ENCODE measurements at places on chromosomes 4 and X. TPM values are rescaled to one million over a fixed set of nuclear protein-coding genes. Genes with fewer than 3 reads are reported as not detected.

The PARM1 gene
- 0.73 TPM for total RNA-seq

DNA sequence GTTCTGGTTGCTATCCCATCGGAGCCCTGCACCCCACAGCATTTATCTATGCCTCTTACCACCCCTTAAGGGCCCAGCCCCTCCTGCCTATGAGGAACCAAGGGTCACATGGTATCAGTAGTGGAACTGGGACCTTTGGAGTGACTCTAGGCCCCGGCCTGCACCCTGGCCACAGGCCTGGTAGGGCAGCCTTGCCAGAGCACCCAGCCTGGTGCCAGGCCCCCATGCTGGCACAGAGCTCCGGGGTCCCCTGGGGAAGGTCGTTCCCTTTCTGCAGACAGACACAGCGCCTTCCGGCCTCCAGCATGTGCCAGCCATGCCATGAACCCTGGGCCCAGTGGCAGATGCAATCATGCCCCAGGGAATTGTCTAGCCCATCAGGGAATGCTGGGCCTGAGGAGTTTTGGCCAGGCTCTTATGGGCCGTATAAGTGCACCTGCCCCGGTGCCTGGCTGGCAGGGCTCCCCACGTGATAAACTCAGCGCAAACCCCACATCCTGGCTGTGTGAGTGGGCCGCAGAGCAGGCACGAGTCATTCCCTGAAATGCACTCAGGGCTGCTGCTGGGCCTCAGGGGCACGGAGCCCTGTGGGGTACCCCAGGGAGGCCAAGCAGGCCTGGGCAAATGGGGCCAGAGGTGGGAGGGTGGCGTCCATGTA, 19.8 kb upstream of the ADD1 start:
- H3K27ac ChIP-seq: no peak overlapping the region
- no peaks in the 10 kb centered on the region for H3K27me3 ChIP-seq
- no peak overlapping the region for H3K4me3 ChIP-seq
- peaks cover 14% of the 10 kb centered on the region for H3K36me3 ChIP-seq
- H3K4me1 ChIP-seq: peaks cover 6% of the 10 kb centered on the region

DNA sequence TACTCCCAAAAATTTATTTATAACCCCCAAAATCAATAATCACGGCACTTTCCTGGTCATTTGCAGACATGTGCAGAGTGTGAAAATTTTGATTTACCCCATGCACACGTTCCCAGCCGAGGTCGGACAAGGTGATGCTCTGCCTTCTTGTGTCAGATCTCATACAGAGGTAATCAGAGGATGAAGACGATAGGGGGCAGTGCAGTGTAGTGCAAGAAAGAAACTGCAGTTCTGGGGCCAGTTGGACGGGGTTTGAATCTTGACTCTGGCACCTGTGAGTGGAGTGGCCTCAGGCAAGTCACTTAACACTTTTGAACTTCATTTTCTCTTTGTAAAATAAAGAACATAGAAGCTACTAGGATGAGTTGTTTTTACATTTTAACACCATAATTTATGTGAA, 88.4 kb downstream of the FRMPD3 start:
- no peaks in the 10 kb centered on the region for H3K27me3 ChIP-seq
- no peak overlapping the region for H3K4me3 ChIP-seq
- peaks cover 7% of the 10 kb centered on the region for H3K4me1 ChIP-seq

The LEF1 gene
- 62.1 TPM for total RNA-seq

GRCh38 chr4:20249333-20249732, 2.4 kb upstream of the SLIT2 start:
- H3K27me3 ChIP-seq: peaks cover 34% of the 10 kb centered on the region
- DNase-seq: no peak
- peaks cover 32% of the 10 kb centered on the region for H3K4me1 ChIP-seq
- no peak overlapping the region for H3K27ac ChIP-seq

The VCX gene
- not detected for total RNA-seq

DNA sequence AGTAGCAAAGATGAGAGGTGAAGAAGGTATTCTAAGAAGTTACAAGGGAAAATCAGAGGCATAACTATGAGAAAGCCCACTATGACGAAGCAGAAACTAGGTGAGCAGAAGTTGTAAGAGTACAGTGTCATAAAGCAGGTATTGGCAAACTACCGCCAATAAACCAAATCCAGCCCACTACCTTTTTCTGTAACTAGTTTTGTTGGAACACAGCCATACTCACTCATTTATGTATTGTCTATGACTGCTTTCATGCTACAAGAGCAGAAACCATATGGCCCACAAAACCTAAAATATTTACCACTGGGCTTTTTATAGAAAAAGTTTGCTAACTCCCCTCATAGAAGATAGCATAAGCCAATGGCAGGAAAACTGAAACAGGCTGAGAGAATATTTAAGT, 31.8 kb upstream of the ZCCHC13 start:
- H3K36me3 ChIP-seq: peaks cover 3% of the 10 kb centered on the region
- H3K4me1 ChIP-seq: no peaks in the 10 kb centered on the region
- no peak overlapping the region for H3K4me3 ChIP-seq
- H3K27me3 ChIP-seq: no peaks in the 10 kb centered on the region

GRCh38 chrX:42755815-42756214, 22.1 kb downstream of the PPP1R2C start:
- H3K36me3 ChIP-seq: no peaks in the 10 kb centered on the region
- no peak for DNase-seq
- no peak overlapping the region for H3K27ac ChIP-seq

GRCh38 chrX:23779025-23779424, 3.9 kb upstream of the SAT1 start:
- DNase-seq: no peak
- no peaks in the 10 kb centered on the region for H3K27me3 ChIP-seq
- peak overlapping the region; percentile 51 for H3K4me3 ChIP-seq
- no peak overlapping the region for H3K27ac ChIP-seq

- H3K27me3 ChIP-seq: no peaks in the 10 kb centered on the region
- H3K4me1 ChIP-seq: peaks cover 18% of the 10 kb centered on the region
- no peak overlapping the region for H3K4me3 ChIP-seq
- DNase-seq: no peak
These were observed 127.1 kb downstream of the SH3KBP1 start for GRCh38 chrX:19760345-19760744.

The BEX1 gene
- 60.0 TPM for total RNA-seq

The PCDH18 gene
- total RNA-seq: 65.7 TPM

The CAPN6 gene
- 0.82 TPM for total RNA-seq

The MAGEA6 gene
- total RNA-seq: not detected

GRCh38 chr4:124711471-124712371, 811 bp downstream of the ANKRD50 start:
- no peak overlapping the region for H3K4me3 ChIP-seq
- no peaks in the 10 kb centered on the region for H3K27me3 ChIP-seq
- H3K36me3 ChIP-seq: peaks cover 5% of the 10 kb centered on the region
- DNase-seq: peak; percentile 45
